CD4-positive, alpha-beta T cell treated with Interleukin-17A for 1 hour (primary cell): ENCODE measurements at places on chromosomes 4 and X.

GRCh38 chrX:96611619-96612362 is 72.9 kb upstream of the DIAPH2 start:
- DNase-seq: no peak

DNA sequence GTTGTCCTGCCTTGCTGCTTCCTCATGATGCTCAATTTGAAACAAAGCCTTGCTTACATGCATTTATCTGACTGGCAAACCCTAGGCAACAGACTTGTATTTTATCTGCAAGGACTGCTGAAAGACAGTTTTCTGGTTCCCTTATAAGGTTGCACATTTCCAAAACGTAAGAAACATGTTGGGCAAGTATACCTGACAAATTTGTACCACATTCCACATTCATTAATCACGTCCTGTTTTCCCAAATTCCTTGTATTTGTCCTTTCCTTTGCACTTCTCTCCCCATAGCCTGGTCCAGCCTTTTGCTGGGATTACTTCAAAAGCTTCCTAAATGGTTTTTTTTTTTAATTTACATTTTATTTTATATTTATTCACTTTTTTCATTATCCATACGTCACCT is 310.1 kb downstream of the PPP3CA start:
- DNase-seq: no peak

DNA sequence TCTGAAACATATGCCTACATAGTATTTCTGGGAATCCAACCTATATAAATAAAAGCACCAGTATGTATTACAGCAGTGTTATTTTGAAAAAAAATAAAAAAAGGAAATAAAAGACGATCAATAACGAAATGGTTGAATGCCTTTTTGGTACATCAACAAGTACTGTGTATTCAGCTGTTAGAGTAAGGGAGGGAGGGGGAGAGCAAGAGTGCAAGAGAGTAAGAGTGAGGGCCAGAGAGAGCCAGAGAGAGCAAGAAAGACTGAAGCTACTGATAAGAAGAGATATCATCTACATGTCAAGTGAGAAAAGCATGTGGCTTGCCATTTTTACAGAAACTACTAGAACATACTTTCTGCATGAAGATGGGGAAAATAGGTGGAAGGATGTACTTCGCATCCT is 1.8 kb downstream of the SPIN4 start:
- no peak for DNase-seq

GRCh38 chr4:152052451-152053057 is 291.7 kb upstream of the GATB start:
- DNase-seq: no peak

DNA sequence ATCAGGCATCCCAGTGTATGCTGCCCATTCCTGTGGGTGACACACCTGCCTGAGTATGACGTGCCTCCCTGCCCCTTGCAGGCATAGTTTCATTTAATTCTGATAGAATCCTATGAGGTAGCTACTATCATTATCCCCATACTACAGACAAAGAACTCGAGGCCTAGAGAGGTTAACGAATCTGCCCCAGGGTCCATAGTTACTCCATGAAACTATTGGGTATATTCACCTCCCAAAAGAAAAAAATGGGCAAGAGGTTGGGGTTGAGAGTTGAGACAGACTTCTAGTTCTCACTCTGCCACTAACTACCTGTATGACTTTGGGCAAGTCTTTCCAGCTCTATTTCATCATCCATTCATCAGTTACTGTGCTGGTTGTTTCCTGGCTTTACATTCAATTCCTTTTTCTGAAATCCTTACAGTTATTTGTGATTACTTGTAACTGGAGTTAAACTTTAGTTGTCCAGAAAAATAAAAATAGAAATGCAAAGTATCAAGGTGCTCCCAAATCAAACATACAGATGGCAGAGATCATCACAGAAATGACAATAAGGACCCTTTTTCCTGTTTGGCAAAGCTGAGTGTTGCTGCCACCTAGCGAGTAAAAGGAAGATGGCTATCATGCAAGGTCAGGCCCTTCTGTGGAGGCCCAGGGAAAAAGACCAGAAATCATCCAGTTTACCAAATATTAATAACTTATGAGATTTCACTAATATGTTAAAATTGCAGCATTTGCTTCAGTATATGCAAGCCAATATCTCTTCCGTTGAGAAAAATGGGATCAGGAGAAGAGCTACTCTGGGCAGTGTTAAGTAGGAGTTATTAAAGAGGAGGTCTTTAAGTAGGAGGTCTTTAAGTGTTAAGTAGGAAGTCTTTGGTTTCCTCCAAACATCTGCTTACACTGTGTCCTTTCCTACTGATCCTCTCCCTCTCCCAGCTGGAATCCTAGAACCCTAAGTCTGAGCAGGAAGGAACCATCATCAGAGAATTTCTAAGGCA is 17.1 kb upstream of the MAP7D3 start:
- peak; percentile 55 for DNase-seq

GRCh38 chr4:37066159-37066558 is 178.4 kb upstream of the NWD2 start:
- no peak for DNase-seq

- no peak for DNase-seq
Observed at GRCh38 chr4:3679851-3680311, 86.3 kb upstream of the ADRA2C start.

GRCh38 chrX:65994519-65995506 is 45.1 kb downstream of the VSIG4 start:
- no peak for DNase-seq

DNA sequence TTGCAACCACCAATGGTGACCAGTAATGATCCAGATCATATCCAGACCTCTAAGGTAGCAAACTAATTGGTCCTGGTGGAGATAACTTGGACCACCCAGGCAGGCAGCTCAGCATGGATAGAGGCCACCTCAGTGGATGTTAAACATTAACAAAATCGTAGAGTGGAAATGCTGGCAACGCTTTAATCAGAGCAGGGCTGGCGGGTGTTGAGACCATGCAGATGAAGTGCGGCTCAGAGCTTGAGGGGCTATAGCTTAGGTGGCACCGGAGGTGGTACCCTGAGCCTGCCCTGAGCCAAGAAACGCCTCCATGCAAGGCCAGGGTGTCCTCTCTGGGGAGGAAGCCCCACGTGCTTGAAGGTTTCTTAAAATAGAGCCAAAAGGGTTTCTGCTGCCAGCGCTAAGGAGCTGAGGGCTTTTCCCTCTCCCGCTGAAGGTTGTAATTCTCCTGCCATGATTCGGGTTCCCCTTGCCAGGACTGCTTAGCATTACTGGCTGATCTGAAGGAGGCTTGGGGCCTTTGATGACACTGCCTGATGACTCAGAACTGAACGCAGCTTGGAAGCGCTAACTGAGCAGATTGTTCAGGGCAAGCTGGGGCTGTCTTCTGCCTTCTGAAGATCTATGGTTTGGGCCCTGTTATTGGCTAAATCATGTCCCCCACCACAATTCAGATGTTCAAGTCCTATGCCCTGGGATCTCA is 177.8 kb upstream of the ATP6AP2 start:
- DNase-seq: no peak

DNA sequence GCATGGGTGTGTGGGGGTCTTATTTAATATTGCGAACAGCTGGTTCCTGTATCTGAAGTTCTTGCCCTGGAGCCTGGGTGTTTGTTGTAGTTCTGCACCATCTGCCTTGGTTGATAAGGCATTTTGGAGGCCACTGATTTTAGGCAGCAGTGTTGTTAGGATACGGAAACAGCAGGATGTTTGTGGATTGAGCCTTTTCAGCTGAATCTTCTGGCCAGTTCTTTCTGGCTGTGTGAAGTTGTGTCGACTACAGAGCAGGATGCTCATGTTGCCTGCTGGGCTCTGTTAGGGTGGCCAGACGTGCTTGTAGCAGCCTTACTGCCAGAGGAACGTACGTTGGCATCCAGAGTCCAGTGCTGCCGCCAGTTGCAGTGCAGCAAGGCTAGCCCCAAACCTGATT is 134.2 kb downstream of the PTTG2 start:
- no peak for DNase-seq

DNA sequence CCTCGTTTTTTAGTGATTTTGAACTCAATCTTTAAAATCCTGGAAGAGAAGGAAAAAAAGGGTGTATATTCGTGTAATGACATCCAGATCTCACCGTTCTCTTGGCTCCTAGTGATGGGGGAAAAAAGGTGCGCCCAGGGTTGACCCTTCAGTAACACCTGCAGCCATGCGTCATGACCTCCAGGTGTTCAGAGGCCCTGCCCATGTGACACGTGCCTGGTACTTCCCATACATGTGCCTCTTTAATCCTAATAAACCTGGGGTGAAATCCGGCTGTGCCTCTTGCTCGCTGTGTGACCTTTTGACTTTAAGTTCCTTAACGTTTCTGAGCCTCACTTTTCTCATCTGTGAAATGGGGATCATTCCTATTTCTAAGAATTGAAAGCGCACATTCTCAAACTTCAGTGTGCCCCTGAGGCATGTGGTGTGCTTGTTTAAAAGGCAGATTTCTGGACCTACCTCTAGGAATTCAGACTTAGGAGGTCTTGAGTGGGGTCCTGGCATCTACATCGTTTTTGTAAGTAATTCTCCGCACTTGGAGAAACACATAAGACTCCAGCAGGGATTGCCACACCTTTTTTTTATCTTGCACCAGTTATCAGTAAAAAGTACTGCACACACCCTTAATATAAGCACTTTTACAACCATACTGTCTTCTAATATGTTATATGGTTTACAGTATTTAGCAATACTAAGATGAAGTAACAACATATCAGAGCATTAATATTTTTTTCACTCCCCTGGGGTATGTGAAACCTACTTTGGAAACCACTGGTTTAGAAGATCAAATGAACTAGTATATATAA is 90.1 kb downstream of the RELL1 start:
- DNase-seq: no peak

DNA sequence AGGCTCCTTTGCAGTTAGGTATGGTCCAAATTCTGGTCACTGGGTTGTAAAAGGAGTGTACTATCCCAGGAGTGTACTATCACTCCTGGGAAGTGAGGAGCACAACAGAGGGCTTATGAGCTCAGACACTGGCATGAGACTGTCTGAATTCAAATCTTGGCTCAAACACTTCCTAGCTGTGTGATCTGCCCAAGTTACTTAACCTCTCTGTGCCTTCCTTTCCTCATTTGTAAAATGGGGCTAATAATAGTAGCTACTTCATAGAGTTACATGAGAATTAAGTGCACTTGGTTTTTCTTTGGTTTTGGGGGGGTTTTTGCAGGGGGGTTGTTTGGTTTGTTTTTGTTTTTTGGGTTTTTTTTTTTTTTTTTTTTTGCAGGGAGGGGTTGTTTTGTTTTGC is 152.0 kb downstream of the BCOR start:
- no peak for DNase-seq

DNA sequence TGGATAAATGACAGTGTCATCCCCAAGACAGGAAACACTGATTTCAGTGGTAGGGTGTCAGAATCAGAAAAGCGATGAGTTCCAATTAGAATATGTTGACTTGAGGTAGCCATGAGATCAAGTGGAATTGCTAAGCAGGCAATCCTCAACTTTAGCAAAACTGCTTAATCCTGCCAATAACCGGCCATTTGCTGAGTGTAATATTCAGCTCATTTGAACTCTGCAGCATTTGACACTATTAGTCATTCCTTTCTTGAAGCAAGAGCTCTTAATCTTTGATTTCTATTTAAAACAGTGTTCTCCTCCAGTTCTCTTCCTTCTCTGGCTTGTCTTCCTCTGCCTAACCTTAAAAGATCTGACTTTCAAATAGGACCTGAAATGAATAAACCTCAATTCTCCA is 68.7 kb upstream of the DCLK2 start:
- DNase-seq: no peak

DNA sequence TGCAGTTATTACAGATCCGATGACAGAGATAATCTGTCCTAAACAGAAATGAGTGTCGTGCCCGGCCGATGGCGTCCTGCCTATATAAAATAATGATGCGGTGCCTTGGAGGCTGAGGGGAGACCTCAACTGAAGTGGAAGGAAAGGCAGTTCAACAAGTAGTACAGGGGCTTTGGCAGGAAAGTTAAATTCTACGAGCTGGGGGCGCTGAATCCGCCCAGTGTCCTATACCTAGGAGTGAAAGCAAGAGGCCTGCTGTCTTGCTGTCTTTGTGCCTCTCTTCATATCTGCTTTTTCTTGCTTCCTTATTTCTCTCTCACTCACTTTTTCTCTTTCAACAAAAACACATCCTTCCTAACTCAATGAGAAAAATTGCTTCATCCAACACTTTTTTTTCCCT is 82.2 kb upstream of the PRPS2 start:
- no peak for DNase-seq

- DNase-seq: peak; percentile 67
Observed at GRCh38 chrX:56812515-56813105, 83.6 kb downstream of the NBDY start.

GRCh38 chr4:123517176-123517575 is 120.6 kb downstream of the SPRY1 start:
- no peak for DNase-seq

DNA sequence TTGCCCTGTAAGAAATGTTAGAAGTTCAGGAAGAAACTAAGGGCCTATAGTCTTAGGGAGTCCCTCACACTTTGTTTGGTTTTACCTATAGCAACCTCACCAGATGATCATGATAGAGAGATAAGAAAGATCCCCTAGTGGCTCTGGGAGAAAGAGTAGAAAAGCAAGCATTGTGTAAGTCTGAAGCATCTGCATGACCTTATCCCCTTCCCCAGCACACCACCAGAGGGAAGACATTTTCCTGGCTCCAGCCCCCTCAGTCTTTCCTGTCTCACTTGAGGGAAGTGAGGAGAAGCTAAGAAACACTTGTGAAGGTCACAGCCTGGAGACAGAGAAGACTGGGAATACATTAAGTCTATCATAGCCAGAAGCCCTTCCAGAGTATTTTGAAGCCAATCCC is 154.0 kb downstream of the EVC2 start:
- no peak for DNase-seq

DNA sequence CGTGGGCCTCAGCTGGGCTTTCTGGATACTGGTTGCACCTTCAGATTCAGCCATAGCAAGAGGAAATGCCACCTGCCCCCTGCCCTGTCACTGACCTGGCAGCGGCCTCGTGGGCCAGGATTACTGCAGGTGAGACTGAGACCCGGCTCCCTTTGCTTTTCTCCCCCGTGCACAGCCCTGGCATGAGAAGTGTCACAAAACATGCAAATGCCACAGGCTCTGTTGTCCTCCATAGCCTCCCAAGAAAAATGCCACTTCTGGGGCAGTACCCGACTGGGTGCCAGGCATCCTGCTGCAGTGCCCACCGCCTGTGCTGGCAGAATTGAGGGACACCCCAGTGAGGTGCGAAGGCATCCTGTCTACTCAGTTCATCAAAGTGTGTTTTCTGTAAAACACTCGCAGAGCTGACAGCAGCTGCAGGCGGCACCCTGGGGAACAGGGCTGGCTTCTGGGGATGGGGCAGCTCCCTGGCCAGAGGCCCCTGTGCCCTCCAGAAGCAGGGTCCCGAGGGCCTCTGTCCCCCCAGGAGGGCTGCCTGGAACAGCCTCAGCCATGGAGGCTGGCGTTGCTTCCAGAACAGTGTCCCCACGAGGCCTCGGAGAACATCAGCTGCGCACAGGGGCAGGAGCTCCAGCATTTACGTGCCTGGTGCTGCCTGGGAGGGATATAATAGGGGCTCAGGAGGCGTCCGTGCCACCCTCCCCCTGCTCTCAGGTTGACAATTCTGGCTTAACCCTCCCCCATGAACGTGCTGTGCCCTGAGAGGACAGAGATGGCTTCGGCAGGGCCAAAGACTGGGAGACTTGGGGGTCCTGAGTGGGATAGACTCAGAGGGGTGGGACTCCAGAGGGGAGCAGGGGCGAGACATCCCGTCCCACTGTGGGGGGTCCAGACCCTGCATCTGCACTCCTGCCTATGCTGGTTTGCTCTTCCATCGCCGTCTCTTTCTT is 99.5 kb upstream of the NKX1-1 start:
- no peak for DNase-seq
